Activated CD8-positive, alpha-beta memory T cell treated with anti-CD3 and anti-CD28 coated beads for 1 hour (primary cell): ENCODE measurements at places on chromosomes 12 and 14.

DNA sequence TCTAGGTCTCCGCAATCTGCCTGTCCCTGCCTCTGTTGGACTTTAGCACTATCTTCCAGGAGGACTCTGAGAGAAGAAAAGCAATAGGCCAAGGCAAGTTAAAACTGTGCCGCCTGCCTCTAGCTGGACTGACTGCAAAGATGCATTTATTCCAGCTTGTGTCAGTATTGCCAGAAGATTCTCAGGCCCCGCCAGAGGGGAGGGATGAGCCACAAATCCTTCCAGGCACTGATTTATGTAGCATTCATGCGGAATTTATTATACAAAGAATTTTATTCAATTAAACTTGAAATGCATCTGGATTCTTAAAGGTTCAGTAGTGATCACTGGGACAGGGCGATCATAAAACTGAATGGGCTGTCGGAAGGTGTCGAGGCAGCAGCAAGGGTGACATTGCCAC lies 19.8 kb downstream of the MMAB start:
- DNase-seq = no peak

- DNase-seq = no peak
Measured at GRCh38 chr12:67043771-67044170, 225.4 kb upstream of the CAND1 start.

GRCh38 chr12:104295954-104296353 lies 7.6 kb upstream of the EID3 start:
- DNase-seq = no peak

- DNase-seq = no peak
Measured at GRCh38 chr14:61575551-61576150, 119.7 kb upstream of the HIF1A start.

- DNase-seq = no peak
Measured at GRCh38 chr14:99064262-99064954, 207.6 kb downstream of the BCL11B start.

DNA sequence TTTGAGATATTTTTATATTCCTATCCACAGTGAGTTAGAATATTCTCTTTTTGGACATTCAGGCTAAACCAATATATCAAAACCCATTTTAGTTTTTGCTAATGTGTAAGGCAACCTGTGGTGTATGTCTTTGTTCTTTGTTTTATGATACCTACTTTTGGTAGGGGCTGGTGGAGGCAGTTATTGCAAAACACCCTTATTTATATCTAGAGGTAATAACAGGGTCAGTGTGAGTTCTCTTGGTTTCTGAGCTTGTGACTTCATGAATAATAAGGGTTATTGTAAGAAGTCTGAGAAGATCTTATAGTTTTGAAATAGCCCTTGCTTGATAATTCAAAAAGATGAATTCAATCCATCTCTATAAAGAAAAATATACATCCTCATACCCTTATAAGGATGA lies 235.1 kb upstream of the LRIG3 start:
- no peak for DNase-seq

DNA sequence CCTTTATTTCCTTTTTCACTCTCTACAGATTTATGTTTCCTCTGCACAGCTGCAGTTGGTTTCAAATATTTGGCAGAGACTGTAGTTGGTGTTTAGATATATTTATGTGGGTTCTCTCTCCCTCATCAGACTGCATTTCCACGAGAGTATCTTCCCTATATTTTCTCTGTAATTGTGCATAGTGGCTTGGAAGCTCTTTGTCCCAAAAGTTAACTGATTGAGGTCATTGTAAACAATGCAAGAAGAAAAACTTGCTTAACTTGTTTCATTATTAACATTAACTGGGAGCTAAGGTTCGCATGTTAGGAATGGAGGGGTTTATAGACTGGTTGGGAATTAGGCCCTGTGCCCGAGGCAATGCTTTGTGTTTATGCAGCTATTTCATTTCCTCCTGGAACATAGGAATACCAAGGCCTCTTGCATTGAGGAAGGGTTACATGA lies 216.9 kb upstream of the HMGA2 start:
- no peak for DNase-seq

- no peak for DNase-seq
Measured at GRCh38 chr12:52515927-52516831, 4.0 kb downstream of the KRT5 start.

DNA sequence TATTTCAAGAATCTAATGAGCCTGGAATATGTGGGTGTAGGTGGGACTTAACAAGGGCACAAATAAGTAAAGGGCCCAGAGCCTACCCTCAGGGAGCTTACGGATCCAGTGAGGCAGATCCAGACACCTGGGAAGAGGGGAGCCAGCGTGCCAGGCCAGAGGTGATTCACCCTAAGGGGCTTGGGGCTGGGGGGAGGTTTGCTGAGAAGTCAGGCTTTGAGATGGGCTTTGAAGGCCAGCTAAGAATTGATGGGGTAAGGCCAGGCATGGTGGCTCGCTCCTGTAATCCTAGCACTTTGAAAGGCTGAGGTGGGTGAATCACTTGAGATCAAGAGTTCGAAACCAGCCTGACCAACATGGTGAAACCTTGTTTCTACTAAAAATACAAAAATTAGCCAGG lies 695 bp upstream of the MMP19 start:
- no peak for DNase-seq

DNA sequence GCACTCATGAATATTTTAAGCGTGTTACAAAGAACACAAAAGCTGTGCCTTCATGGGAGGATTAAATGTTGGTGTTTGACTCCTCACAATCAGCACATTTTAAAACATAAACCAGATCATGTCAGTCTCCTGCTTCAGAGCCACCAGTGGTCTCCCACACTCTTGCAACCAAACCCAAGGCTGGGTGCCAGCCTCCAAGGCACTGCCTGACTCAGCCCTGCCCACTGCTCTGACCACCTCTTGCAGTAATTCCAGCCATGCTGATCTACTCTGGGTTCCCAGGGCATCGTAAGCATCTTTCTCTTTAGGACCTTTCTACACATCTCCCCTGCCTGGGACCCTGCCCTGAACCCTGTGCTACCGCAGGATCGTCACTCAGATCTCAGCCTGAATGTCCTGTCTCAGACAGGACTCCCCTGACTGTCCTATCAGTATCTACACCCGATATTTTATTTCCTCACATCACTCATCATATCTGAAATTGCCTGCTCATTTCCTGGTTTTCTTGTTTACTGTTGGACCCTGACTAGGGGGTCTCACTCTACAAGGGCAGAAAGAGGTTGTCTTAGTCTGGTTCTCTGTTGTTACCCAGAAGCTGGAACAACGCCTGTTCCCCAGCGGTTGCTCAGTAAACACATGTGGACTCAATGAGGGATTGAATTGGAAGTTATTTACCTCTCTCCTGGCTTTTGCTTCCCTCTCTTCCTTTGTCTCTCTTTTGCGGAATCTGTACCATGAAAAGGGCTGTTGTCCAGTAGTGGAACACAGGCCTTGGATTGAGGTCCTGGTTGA lies 449.8 kb downstream of the RAD51B start:
- no peak for DNase-seq

DNA sequence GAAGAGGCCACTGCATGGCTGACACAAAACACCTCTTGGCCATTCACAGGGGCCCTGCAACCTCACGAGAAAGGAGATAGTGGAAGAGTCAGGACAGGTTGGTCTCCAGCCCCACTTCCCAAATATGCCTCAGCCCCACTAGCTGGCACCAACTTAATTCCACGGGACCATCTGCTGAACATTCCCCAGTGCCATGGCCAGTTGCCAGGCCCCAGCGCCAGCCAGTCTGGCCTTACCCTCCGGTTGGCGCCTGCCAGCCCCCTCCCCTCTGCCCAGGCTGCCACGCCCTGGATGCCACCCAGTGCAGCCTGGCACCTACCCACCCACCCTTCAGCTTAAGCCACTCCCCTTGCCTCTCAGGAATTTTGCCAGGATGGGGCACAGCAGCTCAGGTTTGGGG lies 21.2 kb upstream of the HSPB8 start:
- no peak for DNase-seq

DNA sequence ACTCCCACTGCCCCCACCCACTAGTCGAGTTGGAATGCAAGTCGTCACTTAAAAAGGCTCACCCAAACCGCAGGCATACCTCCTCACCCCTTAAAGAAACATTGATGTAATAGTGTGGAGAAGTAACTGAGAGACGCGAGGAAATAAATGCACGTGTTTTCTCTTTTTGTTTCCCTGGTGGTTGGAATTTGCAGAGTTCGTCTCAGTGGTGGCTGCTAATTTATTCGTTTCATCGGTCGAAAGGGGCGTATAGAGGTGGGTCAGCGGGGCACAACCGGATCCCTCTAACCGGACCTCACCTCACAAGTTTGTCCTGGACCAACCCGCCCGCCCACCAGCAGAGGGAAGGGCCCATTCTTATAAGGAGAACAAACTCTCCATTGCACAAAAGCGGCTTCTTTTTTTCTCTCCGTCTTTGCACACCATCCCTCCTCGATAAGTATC lies 5.0 kb upstream of the NPAS3 start:
- DNase-seq = no peak

DNA sequence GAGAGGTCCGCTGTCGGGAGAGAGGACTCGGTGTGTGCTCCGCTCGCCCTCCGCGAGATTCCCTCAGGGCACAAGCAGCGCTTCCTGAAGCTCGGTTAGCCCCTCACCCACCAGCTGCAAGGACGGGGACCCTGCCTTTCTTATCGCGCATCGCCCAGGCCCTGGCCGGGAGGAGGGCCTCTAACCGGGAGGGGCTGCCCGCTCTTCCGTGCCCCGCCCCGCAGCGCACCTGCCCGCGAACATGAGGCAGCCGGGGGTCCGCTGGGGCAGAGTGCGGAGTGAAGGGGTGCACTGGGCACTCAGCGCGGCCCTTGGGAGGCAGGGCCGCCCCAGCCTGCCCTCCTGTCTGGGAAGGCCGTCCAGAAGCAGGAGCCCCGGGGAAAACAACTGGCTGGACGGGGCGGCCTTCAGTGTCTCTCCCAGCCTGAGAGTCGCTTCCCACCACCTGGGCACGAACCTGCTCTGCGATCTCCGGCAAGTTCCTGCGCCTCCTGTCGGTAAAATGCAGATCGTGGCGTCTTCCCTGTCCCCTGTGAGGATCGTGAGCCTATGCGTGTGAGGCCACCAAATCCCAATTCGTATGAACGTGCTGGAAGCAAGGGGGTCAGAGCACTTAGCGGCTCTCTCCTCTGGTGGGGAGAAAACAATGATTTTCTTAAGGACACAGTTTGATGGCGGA lies 28.0 kb upstream of the ADIPOR2 start:
- no peak for DNase-seq

GRCh38 chr14:58415636-58416547 lies 11.4 kb downstream of the TIMM9 start:
- DNase-seq = no peak

GRCh38 chr14:36056845-36057244 lies 119.7 kb downstream of the PTCSC3 start:
- no peak for DNase-seq
